Naive thymus-derived CD4-positive, alpha-beta T cell (primary cell): ENCODE measurements at places on chromosomes 16 and 17. TPM values are rescaled to one million over a fixed set of nuclear protein-coding genes. Genes with fewer than 3 reads are reported as not detected.

GRCh38 chr16:81931927-81932326 lies 79.3 kb downstream of the SDR42E1 start:
- no peak for DNase-seq

- no peak for DNase-seq
These were observed 46.6 kb downstream of the MPRIP start for GRCh38 chr17:17088541-17089525.

GRCh38 chr16:10332241-10332640 lies 53.6 kb upstream of the ATF7IP2 start:
- DNase-seq, result no peak

Gene SSTR5
- total RNA-seq, result not detected

- no peak for DNase-seq
These were observed 137.5 kb upstream of the EEF2KMT start for GRCh38 chr16:5235119-5235518.

Gene RPUSD1
- total RNA-seq, result 30.5 and 33.4 TPM in 2 replicates

DNA sequence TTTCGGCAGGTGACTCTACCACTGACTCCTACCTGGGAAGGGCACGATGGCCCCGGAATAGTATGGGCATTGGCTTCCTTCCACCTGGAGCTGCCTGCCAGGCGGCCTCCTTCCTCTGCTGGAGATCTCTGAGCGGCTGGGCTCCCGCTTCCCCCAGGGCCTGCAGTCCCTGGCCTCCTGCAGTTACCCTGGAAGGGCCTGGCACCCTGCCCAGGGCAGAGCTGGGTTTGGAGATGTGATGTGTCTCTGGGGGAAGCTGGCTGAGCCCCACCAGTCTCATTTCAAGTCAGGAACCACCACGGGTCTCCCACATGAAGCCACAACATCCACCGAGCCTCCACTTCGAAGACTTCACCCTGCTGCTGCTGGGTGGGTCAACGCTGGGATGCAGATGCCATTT lies 97.9 kb downstream of the IRF8 start:
- DNase-seq, result no peak

Gene HSD11B2
- total RNA-seq, result 0.17 TPM in 1 of 2 replicates, not detected in the other
